ENCODE measurements at places on chromosomes 3 and 15. TPM values are rescaled to one million over a fixed set of nuclear protein-coding genes. Genes with fewer than 3 reads are reported as not detected.
A peak's percentile ranks its signal among the peaks of the same experiment; 100 is the strongest.

- no peak overlapping the region for H3K4me3 ChIP-seq
- H3K4me1 ChIP-seq: no peaks in the 10 kb centered on the region
- no peak for DNase-seq
- no peaks in the 10 kb centered on the region for H3K27me3 ChIP-seq
- H3K36me3 ChIP-seq: no peaks in the 10 kb centered on the region
Measured at GRCh38 chr3:151561878-151562277, 101.0 kb upstream of the IGSF10 start.

DNA sequence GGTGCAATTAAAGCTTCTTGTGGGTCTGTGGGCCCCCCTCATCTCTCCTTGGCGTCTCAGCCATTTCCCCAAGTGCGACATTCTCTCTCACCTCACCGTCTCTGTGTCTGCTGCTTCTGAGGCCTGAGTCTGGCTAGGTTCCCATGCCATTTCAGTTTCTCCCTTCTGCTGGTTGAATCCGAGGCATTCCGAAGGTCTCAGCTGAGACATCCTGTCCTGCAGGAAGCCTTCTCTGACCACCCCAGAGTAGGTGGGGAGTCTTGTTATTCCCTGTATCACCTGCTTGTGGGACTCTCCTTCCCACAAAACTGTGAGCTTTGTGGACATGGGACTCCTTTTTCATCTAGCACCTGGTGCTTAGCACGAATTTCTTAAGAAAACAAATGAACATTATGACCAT, 78.3 kb downstream of the ASB7 start:
- H3K27me3 ChIP-seq: no peaks in the 10 kb centered on the region
- H3K4me1 ChIP-seq: peaks cover 7% of the 10 kb centered on the region
- DNase-seq: no peak
- no peak overlapping the region for H3K4me3 ChIP-seq
- H3K36me3 ChIP-seq: no peaks in the 10 kb centered on the region

- no peak for DNase-seq
- H3K27ac ChIP-seq: no peak overlapping the region
- H3K27me3 ChIP-seq: no peaks in the 10 kb centered on the region
- no peaks in the 10 kb centered on the region for H3K4me1 ChIP-seq
- H3K36me3 ChIP-seq: no peaks in the 10 kb centered on the region
Measured at GRCh38 chr3:105174017-105174615, 192.6 kb upstream of the ALCAM start.

GRCh38 chr15:60703207-60703933, 224.4 kb upstream of the ICE2 start:
- peak; percentile 36 for DNase-seq
- H3K36me3 ChIP-seq: no peaks in the 10 kb centered on the region
- H3K27ac ChIP-seq: no peak overlapping the region
- no peaks in the 10 kb centered on the region for H3K4me1 ChIP-seq
- H3K4me3 ChIP-seq: no peak overlapping the region

DNA sequence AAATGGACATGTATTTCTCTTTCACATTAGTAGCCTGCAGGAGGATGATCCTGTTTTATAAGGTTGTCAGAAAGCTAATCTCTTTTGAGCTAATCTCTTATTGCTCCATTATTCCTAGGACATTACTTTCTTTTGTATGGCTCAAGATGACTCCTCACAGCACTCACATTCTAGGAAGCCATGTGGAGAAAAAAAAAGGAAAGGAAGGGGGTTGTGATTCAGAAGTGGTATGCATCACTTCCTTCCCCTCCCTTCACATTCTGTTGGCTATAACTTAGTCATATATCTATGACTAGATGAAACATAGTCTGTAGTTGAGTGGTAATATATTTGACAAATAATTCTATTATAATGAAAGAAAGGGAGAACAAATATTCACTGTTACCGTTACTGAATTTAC, 168.8 kb upstream of the TTC14 start:
- no peak overlapping the region for H3K27ac ChIP-seq
- no peaks in the 10 kb centered on the region for H3K36me3 ChIP-seq
- no peak for DNase-seq
- H3K4me1 ChIP-seq: no peaks in the 10 kb centered on the region
- H3K4me3 ChIP-seq: no peak overlapping the region
- H3K27me3 ChIP-seq: no peaks in the 10 kb centered on the region

- no peak overlapping the region for H3K27ac ChIP-seq
Measured at GRCh38 chr15:31442699-31443111, 116.1 kb downstream of the KLF13 start.

GHSR gene
- 1.2 TPM for total RNA-seq

LMAN1L gene
- total RNA-seq: 4.6 TPM

AHSG gene
- total RNA-seq: 0.81 TPM

PATL2 gene
- 0.87 TPM for total RNA-seq

All from testis (tissue), 5 donors.